Effector CD4-positive, alpha-beta T cell (primary cell): ENCODE measurements at places on chromosomes 13 and 19.

DNA sequence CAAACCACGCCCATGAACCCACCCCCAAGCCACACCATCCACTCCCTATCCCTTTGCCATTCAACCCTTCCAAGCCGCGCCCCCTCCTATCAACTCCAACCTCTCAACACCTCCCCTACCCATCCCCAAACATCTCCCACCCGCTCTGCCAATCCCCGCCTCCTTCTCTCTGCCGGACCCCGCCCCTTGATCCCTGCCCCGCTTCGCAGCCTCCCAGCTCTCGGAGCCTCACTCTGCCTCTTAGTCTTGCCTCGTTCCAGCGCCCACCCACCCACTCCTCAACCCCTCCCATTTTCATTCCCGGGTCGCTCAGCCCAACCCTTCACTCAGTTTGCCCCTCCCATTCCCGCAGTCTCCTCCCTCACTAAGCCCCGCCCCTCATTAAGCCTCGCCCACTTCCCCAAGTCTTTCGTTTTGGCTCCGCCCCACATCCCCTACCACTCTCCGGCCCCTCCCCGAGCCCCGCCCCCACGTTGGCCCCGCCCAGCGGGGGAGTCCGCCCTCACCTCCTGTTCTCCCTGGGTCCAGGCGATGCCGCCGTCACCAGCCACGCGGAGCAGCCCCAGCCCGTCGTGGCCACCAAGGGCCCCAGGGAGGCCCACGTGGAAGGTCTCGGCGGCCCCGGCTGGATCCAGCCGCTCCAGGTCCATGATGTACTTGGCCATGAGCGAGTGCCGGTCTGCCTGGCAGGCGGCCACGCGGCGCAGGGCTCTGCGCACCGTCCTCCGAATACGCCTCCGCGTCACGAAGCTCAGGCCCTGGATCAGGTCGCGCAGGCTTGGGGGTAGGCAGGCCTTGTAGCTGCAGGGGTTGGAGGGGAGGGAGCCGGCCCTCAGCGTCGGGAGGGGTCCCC is 5.7 kb downstream of the JAK3 start:
- no peak for DNase-seq

- DNase-seq = no peak
These were observed 19.6 kb upstream of the EPHX3 start for GRCh38 chr19:15251749-15252397.

GRCh38 chr19:17765069-17765618 is 13.9 kb downstream of the FCHO1 start:
- DNase-seq = no peak

GRCh38 chr13:57640607-57641006 is 9.1 kb downstream of the PCDH17 start:
- no peak for DNase-seq

GRCh38 chr13:50690006-50690405 is 153.5 kb downstream of the DLEU7 start:
- no peak for DNase-seq
